ENCODE measurements at places on chromosomes 7 and 10. TPM values are rescaled to one million over a fixed set of nuclear protein-coding genes. Genes with fewer than 3 reads are reported as not detected.
A peak's percentile ranks its signal among the peaks of the same experiment; 100 is the strongest.

The VWC2 gene
- not detected for total RNA-seq

The PDK4 gene
- total RNA-seq, result 0.29 TPM

The COMMD3 gene
- 28.0 TPM for total RNA-seq

The ELOVL3 gene
- total RNA-seq, result 0.62 TPM

The MYL10 gene
- total RNA-seq, result 0.73 TPM

The C10orf90 gene
- not detected for total RNA-seq

DNA sequence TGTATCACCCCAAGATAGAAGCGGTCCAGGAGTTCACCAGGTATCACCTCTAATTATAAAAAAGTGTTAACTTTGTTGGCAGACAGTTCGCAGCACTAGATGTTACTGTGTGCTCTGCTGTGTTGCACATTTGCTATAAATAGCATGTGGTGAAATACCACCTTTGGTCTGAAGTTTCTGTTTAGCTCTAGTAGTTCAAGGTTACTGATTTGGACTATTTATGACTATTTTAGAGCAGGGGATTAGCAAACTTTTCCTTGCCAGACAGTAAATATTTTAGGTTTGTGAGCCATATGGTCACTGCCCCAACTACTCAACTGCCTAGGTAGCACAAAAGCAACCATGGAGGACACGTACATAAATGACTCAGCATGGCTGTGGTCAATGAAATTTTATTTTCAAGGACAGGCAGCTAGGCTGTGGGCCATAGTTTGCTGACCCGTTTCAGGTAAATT is 16.5 kb downstream of the DENND10 start:
- peak; percentile 65 for DNase-seq

- DNase-seq, result no peak
Measured at GRCh38 chr7:70006261-70006920, 408.1 kb downstream of the AUTS2 start.

DNA sequence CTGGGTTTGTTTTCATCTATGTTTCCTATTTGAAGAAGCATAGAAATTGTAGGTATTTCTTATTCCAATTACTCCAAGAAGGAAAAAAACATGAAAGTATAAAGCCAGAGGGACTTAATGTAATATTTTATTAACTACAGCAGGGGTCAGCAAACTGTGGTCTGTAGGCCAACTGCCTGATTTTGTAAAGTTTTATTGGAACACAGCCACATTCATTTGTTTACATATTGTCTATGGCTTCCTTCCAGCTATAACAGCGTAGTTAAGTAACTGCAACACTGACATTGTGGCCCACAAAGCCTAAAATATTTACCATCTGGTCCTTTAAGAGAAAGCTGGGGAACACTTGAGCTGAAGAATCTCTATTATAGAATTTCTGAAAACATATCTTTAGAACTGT is 306.2 kb downstream of the BICC1 start:
- peak; percentile 61 for DNase-seq

DNA sequence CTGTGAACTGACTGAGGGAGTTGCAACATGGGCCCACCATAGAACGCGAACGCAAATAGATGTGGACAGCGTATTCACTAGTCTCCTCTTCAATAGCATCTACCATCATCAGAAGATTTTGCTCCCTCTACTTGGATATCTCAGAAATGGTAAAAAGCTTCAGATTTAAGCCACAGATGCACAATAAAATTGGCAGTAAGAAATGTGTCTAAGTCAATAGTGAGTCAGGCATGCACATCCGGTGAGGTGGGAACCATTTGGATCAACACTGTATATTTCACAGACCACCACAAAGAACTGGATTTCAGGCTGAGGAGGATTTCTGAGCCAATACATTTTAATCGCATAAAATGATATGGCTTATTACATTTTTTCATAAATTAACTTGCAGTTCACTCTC is 111.5 kb upstream of the ADAM12 start:
- DNase-seq, result peak; percentile 26

DNA sequence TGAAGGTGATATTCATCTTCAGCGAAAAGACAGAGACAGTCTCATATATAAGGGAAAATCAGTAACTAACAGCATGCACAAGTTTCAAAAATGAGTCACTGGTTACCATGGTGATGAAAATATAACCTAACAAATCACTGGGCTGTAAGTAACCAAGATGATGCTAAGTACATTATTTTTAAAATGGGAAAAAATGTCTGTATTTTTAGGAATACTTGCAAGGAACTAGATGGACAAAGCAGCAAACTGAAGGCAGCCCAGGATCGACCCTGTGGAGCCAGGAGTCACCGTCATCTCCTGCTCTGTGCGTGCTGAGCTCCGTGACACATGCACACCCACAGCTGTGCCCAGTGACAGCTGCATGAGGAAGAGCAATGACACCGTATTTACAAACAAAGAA is 137.3 kb downstream of the ELMO1 start:
- DNase-seq, result peak; percentile 1

- DNase-seq, result no peak
Measured at GRCh38 chr7:157493776-157494175, 157.0 kb downstream of the DNAJB6 start.

DNA sequence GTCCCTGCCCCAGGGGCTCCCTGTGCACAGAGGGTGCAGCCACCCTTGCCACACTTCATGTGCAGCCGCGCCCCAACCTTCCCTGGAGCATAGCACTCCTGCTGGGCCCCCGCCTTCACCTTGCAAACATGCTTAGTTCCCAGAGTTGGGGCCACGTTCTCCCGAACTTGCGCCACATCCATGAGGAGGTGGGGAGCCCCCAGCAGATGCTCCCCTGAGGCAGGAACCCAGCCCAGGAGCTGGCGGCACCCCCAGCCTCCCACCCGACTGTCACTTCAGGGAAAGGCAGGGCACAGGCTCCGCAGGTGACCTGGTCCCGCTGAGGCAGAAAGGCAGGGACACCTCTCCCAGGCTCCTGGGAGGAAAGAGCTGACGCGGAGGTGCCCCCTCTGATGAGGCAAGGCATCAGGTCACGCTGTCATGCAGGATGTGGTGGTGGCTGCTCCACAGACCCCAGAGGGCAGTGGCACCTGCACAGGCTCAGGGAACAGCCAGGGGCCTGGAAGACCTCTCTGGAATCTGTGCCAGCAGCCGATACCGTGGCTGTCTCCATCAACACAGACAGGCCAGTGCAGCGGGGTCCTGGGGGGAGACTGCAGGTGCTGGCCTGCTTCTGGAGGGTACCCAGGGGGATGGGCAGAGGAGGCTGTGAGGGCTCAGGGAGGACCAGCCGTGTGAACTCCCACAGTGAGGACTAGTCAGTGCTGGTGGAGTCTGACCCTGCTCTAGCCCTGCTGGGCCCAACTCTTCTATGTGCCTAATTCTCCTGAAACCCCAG is 221.3 kb downstream of the MAD1L1 start:
- DNase-seq, result no peak

- peak; percentile 61 for DNase-seq
Measured at GRCh38 chr7:74174606-74175082, 488 bp downstream of the EIF4H start.

DNA sequence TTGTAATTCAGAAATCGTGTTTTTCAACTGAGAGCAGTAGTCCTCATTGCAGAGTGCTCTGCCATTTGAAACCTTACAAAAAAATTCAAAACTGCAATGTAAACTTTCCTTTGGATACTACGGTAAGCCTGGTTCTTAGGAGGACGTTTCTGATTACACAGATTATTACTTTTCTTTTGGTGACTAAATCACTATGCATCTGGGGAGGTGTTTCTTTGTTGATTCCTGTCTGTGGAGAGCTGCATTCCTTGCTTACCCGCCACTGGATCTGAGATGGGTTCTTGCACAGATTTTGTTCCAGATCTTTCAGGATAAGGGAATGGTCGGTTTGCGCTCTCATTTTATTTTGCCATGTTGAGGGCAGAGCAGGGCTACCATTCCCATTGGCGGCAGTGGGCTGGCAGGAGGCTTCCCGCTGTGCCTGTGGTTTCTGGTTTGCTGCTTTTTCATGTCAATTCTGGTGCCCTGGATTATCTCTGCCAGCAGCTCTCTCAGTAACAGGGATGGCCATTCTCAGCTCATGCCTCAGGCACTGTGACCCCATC is 485.1 kb downstream of the GLRX3 start:
- no peak for DNase-seq

GRCh38 chr7:95595746-95596197 is 544 bp downstream of the PDK4 start:
- no peak for DNase-seq

GRCh38 chr10:79401015-79401921 is 44.2 kb downstream of the ZCCHC24 start:
- DNase-seq, result no peak

GRCh38 chr7:2592375-2592865 is 33.6 kb downstream of the IQCE start:
- no peak for DNase-seq

DNA sequence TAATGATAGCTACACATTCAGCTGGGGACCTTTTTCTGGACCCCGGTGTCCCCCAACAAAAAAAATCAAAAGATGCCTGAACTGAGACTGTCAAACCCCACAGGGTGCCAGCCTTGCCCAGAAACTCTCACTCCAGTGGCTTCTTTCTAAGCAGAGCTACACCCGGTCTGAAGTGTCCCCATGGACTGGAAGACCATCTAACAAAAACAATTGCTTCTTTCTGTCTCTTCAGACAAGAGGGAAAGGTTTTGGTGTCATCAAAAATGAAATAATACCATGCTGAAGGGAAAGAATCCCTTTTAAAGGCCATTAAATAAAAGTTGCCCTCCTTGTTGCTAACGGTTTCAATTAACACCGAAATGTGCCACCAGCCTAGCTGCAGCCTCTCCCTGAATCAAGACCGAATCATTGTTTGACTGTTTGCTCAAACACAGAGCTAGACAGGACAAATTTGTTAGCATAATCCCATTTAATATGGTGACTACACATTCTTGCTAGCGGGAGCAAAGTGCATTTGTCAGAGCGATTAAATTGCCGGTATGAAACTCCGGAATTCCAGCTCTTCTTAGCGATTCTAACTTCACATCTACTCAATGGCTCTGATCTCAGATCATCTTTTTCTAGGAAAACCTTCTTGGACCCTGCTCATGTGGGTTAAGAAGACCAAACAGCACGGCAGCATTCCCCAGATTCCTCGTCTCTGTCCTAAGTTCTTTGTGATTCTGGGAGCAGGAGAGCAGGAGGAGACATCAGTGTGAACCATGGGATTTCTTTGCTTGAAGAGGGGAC is 397.5 kb upstream of the PRKCQ start:
- DNase-seq, result no peak

DNA sequence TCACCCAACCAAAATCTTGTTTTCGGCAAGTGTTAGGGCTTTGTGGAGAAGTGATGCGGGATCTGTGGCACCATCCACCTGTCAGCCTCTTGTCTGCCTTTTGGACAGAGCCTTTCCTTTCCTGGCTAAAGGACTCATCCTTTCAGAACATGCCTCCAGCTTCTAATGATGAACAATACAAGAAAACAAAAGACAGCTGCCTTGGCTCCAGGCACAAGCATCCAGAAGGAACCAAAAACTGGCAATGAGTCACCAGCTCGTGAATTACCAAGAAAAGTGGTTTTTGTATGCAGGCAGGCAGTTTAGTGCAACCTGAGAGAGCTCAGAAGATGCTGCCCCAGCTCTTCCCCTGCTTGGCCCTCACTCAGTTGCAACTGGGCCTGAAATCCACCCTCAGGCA is 84.6 kb upstream of the NAMPT start:
- peak; percentile 74 for DNase-seq

- peak; percentile 21 for DNase-seq
Measured at GRCh38 chr7:25842201-25842733, 309.7 kb upstream of the NFE2L3 start.

- no peak for DNase-seq
Measured at GRCh38 chr10:38038107-38038931, 27.8 kb downstream of the ZNF33A start.

DNA sequence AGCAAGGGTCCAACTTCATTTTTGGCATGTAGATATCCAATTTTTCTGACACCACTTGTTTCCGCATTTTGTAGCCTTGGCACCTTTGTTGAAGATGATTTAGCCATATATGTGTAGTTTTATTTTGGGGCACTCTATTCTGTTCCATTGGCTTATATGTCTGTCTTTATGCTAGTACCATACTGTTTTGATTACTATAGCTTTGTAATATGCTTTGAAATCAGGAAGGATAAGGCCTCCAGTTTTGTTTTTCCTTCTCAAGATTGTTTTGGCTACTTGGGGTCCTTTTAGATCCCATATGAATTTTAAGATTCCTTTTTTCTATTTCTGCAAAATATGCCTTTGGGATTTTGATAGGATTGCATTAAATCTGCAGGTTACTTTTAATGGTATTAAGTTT is 9.5 kb upstream of the BTBD16 start:
- no peak for DNase-seq

- DNase-seq, result no peak
Measured at GRCh38 chr10:13732465-13732881, 145.7 kb downstream of the PRPF18 start.

DNA sequence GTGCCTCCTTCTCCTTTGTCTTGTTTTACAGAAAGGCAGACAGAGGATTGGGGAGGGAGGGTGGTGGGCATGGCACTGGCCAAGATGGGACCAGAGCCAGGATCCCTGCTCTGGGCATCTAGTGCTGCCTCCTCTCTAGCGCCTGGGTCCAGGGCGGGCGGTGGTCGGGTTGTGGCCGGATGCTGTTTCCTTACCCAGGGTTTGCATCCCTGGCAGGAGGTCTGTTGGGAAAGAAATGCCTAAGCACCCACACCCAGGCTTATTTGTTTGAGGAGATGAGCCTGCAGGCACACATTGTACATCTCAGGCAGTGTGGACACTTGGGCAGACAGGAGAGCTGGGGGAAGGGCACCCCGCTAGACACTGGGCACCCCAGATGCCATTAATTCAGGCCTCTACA is 102.3 kb upstream of the PCBD1 start:
- no peak for DNase-seq
